ENCODE measurements at places on chromosomes 6 and 20. TPM values are rescaled to one million over a fixed set of nuclear protein-coding genes. Genes with fewer than 3 reads are reported as not detected.

Gene LATS1
- 12.7 TPM for total RNA-seq

Gene CALHM5
- total RNA-seq = 12.1 TPM

Gene BCL2L1
- 101 TPM for total RNA-seq

Gene PLCB4
- total RNA-seq = 6.9 TPM

Gene NRSN1
- total RNA-seq = not detected

Gene CRISP3
- not detected for total RNA-seq

Gene ARFGEF3
- 1.0 TPM for total RNA-seq

Gene DEFB124
- total RNA-seq = not detected

Gene RIPK1
- 20.3 TPM for total RNA-seq

Gene ZBTB24
- total RNA-seq = 6.1 TPM

Gene BNIP5
- total RNA-seq = not detected

Gene LPA
- not detected for total RNA-seq

Gene SLC22A23
- total RNA-seq = 4.2 TPM

Gene F13A1
- total RNA-seq = not detected

Gene ETV7
- 0.59 TPM for total RNA-seq

Gene NOX3
- total RNA-seq = not detected

Gene COL20A1
- 0.07 TPM for total RNA-seq

Gene TPMT
- 13.9 TPM for total RNA-seq

Gene EIF2S2
- 94.5 TPM for total RNA-seq

Gene CRISP2
- total RNA-seq = not detected

Gene PTCRA
- total RNA-seq = not detected

Gene EFCAB8
- 0.33 TPM for total RNA-seq

Gene OGFR
- total RNA-seq = 26.8 TPM

Gene RBPJL
- not detected for total RNA-seq

Gene KHDC1
- total RNA-seq = 3.5 TPM
